Chondrocyte (in vitro differentiated cells): ENCODE measurements at places on chromosomes 7 and 10.

DNA sequence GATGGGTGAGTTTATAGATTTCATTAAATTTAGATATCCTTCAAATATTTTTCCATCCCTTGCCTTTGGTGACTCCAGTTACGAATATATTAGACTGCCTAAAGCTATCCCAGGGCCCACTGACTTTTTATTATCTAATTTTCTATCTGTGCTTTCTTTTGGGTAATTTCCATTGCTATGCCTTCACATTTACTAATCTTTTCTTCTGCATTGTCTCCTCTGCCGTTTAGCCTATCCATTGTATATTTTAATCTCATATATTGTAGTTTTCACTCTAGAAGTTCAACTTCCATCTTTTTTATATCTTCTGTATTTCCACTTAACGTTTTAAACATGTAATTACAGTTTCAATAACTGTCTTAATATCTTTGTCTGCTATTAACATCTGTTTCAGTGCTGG, 78.6 kb upstream of the HDAC9 start:
- DNase-seq = no peak

DNA sequence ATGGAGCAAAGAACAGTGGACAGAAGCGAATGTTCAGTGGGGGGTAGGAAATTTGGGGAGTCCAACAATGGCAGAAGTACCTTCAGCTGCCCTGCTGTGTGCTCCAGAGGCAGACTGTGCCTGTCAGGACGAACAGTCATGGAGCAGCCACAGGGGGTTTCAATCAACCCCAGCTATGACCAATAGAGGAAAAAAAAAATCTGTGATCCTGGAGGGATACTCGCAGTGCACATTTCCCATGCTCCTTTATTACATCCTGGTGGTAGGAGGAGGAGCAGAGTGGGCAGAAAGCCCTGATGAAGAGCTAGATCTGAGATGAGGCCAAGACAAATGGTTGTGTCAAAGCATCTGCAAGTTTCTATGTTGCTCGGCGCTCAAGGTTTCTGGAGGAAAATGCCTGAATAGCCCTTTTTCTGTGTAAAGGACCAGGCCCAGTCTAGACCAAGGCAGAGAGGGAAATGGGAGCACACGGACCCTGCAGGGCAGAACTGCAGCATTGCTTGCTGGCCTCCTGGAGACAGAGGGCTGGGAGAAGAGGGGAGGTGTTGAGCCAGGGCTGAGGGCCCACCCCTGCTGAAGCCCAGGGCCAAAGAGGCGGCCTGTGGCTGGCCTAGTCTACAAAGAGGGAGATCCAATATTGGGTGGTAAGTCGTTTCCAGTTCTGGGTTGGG, 201.5 kb downstream of the GRID1 start:
- no peak for DNase-seq

DNA sequence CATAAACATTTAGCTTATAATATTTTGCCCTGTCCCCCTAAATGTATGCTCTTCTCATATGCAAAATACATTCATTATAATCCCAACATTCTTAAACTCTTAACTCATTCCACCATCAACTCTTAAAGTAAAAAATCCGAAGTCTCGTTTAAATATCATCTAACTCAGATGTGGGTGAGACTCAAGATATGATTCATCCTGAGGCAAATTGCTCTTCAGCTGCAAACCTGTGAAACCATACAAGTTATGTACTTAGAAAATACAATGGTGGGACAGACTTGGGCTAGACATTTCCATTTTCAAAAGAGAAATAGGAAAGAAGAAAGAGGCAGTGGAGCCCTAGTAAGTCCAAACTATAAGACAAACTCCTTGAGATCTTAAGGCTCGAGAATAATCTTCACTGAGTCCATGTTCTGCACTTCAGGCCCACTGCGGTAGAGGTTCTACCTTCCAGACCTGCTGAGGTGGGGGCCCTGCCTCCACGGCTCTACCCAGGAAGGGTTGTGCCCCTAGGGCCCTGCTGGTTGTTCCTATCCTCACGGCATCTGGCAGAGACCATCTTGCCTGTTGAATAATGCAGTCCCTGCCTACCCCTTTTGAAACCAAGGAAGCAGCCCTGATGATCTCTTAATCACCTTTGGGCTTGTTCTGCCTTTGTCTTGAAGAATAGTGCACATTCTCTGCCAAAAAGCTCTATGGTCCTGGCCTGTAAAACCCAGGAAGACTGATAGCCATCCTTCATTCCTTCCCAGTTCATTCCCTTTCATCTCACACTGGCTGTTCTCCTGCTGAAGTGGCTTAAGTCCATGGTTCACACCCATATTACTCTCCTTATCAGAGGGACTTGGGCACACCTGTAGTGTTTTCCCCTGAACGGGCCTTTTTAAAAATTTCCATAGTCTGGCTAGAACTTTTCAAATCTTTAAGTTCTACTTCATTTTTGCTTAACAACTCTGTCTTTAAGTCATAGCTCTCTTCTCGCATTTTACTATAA, 37.3 kb downstream of the INPP5F start:
- no peak for DNase-seq

DNA sequence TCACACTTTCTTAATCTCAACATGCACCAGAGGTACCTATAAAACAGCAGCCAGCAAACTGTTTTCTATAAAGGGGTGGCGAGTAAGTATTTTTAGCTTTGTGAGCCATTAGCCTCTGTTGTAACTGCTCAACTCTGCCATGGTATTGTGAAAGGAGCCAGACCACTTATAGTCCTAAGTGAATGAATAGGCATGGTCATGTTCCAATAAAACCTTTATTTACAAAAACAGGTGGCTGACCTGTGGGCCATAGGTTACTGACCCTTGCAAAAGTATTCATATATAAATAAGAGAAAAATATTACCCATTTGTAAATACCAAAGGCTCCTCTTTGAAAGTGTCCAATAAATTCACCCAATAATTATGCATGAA, 50.3 kb downstream of the ICA1 start:
- no peak for DNase-seq

- DNase-seq = no peak
These were observed 137.7 kb upstream of the MDFIC start for GRCh38 chr7:114784177-114784576.

GRCh38 chr10:844552-844951, 87.0 kb downstream of the LARP4B start:
- no peak for DNase-seq

- no peak for DNase-seq
These were observed 21.0 kb downstream of the KLF6 start for GRCh38 chr10:3763852-3764625.

GRCh38 chr7:154750353-154750801, 252.5 kb downstream of the PAXIP1 start:
- DNase-seq = no peak

GRCh38 chr10:62662486-62662885, 142.0 kb upstream of the ADO start:
- no peak for DNase-seq

DNA sequence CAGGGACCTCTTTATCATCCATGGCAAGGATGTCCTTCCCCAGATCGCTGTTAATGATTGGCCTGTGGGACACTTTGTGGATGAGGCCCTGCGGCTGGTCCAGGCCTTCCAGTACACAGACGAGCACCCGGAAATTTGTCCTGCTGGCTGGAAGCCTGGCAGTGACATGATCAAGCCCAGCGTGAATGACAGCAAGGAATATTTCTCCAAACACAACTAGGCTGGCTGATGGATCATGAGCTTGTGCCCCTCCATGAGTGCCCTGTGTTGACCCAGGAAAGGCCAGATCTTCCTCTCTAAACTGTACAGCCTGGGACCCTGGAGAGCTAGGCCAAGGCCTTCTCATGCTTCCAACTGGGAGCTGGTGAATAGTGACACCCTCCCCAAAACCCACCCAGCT, 124.1 kb downstream of the CUL2 start:
- DNase-seq = peak; percentile 42
